SHP77 treated with DMSO at 0.1 percent for 48 hours (cell line): ENCODE measurements at places on chromosomes 3 and 15.

DNA sequence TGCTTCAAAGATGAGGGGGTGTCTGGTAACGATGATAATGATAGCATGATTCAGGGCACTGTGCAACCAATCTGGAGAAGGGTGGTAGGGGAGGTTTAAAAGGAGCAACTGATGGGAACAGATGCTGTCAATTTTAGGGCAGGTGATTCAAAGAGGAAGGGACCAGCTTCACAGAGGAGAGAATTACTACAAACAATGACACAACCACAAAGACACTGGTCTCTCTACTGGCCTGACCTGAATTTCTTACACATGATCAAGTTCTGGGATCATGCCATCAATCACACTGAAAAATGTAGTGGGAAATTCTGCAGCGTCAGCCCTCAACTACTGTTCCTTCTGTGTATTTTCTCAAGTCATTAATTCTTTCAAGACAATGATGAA is 2.6 kb upstream of the CDV3 start:
- DNase-seq, result no peak

DNA sequence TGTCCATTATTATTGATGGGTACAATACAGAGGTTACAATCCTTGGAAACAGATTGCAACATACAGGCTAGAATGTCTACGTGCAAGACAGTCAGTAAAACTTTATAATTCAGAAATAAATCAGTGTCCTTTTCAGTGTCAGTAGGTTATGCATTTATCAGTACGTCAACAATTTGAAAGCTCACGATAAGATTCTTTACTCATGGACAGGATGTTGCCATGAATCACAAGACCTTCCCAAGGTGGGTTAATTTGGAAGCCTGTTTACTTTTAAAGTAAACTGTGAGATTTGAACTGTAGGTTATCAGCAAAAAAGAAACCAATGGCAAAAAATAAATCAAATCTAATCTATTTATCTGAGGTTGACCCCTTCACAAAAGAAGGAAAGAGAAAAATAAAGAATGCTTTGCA is 243.9 kb upstream of the AGTR1 start:
- no peak for DNase-seq

- DNase-seq, result no peak
These were observed 38.1 kb downstream of the C3orf70 start for GRCh38 chr3:185114756-185115155.

- DNase-seq, result no peak
These were observed 6.3 kb upstream of the CCR4 start for GRCh38 chr3:32945136-32945535.

DNA sequence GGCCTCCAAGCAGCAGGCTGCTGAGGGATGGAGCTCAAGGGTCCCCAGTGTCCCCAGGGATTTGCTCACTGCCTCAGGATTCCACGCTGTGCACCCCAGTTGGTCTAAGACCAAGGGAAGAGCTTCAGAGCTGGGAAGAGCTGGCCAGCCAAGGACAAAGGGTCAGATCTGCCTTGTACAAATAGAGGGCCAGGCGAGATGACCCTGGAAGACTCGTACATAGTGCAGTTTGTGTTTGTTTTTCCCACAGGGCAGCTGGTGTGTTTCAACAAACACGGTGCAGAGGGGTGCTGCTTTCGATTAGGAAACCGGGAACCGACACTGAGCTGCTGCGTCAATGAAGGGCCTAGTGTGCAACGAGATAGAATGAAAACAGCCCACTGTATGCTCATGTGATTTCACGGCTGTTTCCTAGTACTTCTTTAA is 56.1 kb upstream of the TRPM1 start:
- DNase-seq, result peak; percentile 43

GRCh38 chr15:25766417-25766816 is 96.7 kb downstream of the ATP10A start:
- no peak for DNase-seq
